ENCODE measurements at places on chromosomes 2 and 18.

- no peak for DNase-seq
Observed at GRCh38 chr2:193463011-193463410, 1268.3 kb upstream of the TMEFF2 start.

DNA sequence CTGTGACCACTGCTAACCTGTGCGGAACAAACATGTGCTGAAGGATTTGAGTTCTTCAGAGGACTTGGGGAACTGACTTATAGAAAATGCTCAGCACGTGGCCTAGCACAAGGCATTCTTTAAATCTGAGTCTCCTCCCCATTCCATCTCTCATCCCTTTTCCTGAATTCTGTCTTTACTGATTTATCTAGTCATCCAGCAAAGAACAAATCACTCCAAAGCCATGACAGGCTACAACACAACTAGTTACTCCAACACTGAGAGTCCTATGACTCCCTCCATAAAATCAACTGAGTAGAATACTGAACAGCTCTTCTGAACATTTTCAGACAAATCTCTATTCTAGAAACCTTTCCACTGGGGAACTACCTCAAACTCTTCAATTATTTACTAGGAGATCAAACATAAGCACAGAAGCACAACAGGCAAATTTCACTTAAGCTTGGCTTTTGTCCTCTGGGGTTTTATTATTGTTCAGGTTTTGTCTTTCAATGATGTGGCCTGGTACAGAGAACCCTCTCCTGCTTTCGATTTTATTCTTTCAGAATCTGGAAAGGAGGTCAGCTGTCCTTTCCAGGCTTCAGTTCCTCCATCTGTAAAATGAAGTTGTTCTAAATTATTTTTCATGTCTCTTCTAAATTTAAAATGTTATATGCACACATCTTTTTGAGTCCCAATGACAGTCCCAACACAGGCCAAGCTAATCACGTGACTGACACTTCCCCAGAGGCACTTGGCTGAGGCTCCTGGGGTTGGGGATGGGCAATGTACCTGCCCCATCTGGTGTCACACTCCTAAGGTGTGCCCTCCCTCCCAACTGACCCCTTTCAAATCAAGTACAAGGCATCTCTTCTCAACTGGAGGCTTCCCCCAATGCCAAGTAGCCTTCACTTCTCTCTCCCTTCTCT, 31.8 kb downstream of the RNU4ATAC start:
- DNase-seq, result no peak

DNA sequence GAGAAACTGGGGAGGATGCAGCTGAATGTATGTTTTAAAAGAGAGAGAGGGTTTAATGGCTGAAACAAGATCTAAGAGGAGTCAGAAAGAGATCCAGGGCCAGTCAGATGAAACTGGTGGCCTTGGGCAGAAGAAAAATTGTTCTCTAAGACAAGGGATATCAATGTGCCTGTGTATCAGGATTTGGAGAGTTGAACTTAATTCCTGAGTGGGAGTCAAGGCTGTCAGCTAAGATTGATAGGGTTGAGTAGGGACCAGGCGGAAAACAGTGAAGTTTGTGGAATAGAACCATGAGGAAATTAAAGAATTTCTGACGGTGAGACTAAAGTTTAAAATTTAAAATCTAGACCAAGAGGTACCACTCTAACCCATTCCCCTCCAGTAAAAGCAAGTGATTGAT, 199.2 kb downstream of the PARD3B start:
- DNase-seq, result no peak

- no peak for DNase-seq
Observed at GRCh38 chr18:48265328-48265727, 143.9 kb downstream of the ZBTB7C start.

DNA sequence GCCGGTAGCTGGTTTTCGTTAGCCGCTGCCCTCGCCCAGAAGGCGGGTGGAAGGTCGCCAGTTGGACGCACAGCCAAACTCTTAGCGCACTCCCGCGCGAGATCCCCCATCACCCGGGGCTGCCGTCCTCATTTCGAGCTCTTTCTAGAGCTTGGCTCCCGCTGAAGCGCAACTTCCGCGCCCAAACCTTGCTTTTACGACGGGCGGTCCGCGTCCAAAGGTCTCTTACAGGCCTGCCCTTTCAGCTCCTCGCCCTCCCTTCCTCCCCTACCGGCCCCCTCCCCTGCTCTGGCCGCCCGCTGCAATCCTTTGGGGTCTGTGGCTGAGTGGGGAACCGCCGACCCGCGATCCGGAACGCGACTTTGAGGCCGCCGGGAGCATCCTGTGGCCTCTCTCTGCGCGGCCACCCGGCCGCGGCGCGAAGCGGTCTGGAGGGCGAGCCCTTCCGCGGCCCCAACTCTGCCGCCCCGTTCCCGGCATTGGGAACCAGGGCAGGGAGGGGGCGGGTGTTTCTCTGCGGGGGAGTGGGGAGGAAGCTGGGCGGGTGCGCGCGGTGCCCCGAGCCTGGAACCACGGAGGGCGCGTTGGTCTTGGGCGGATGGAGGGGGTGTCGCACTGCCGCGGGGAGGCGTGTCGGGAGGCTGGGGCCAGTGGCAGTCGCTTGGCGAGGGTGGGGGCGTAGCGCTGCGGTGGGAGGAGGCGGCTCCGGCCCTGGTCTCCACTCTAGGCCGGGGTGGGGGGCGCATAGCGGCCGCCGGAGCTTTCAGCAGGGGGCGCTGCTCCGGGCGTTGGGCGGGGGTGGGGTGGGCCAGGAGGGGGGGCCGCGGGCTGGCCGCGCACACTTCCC, at the start of gene GDF7:
Gene GDF7 (plus strand): TSS at position 841 of the 847 bp plus-strand sequence. CDS start 96 bp downstream, outside the sequence.
- peak; percentile 37 for DNase-seq

DNA sequence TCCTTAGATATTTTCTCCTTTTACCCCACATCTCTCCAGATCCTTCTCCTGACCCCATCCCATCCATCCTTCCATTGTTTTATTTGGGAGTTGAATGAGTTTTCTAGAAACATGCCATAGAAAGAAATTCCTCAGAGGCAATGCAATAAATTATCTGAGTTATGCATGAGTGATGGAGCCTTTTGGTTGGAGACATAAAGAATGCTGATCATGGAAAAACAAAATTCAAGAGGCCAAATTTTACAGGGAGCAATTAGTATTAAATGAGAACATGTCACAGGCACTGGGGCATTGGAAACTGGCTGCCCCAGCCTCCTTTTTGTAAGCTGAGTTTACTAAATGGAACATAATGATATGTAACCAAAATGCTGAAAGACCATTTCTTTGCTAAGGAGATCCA, 74.2 kb upstream of the LCLAT1 start:
- no peak for DNase-seq

GRCh38 chr2:218138047-218138446, 12.2 kb downstream of the CXCR2 start:
- no peak for DNase-seq

DNA sequence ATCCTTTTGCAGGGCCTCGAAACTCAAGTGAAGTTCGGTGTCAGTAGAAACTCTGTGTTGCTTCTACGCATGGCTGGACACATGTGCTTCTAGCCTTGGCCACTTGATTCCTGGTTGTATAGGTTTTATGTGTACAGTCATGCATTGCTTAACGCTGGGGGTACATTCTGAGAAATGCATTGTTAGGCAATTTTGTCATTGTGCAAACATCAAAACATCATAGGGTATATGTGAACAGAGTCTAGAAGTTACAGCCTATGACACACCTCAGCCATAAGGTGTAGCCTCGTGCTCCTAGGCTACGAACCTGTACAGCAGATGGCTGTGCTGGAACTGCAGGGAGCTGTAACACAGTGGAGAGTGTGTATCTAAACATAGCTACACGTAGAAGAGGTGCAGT, 39.4 kb downstream of the TMEM18 start:
- no peak for DNase-seq

DNA sequence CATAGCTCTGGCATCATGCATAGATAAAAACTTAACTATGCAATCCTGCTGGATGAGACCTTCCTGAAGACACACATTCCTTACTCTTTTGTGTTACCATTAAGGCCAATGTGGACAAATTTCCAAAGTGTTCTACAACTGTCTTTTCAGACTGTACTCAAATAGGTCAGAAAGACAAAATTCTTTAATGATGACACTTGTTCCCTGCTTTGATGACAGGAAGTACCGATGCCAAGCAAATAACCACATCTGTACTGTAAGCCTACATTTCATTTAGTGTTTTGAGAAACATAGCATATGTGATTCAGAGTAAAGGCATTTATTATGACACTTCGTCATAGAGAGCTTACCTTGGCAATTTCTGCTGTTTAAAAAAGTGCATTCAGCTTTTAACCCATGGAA, 55.0 kb downstream of the PMAIP1 start:
- no peak for DNase-seq

DNA sequence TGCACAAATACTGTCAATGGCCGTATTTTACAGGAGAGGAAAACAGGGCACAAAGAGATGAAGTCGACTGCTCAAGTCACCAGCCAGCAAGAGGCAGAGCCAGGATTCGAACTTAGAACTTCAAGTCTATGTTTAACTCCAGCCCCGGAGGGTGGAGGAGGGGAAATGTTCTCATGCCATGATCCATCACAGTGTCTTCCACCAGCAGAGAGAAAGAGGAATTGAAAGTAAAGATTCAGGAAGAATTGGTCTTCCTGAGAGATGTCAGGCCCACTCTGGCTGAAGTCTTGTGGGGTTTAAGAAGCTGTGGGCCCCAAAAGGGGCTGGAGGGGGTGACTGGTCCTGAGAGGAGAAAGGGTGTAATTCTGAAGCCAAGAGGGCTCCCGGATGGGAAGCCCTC, 260.0 kb downstream of the TNS1 start:
- no peak for DNase-seq

DNA sequence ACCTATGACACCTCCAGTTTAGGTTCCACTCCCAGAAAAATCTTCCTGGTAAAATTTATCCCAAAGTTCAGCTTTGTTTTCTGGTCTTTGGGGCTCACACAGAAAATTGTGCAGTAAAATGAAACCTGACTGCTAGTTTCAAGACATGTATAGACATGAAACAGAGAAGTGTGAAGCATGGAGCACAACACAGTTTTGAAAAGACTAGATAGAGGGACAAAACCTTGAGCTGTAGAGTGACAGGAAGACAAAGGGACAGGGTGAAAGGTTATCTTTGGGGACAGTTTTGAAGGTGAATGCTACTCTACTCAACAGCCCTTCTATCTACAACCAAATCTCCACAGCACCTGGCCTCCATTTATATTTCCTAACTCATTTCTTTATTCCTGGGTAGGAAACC, 352.6 kb downstream of the RBM43 start:
- no peak for DNase-seq

DNA sequence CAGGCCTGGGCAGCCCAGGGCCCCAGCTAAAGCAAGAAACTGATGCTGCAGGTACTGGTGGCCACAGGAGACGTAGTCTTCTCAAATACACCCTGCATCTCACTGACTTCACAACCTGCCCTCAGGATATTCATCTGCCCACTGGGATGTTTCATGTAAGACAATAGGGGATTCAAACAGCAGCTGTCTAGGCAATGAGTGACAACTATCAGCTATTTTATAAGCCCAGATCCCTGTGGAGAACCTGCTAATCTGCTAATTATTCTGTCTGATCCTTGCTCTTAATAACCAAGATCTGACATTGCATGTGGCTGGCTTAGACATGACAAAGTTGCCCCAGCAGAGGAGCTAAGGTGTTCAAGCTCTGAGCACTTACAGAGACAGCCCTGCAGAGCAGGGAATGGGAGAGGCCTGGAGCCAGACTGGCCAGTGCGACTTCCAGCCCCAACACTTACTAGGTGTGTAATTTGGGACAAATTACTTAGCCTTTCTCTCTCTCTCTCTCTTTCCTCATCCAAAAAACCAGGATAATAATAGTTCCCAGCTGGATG, 28.6 kb downstream of the SIGLEC15 start:
- DNase-seq, result no peak

GRCh38 chr2:75982719-75983118, 272.0 kb upstream of the GCFC2 start:
- no peak for DNase-seq

DNA sequence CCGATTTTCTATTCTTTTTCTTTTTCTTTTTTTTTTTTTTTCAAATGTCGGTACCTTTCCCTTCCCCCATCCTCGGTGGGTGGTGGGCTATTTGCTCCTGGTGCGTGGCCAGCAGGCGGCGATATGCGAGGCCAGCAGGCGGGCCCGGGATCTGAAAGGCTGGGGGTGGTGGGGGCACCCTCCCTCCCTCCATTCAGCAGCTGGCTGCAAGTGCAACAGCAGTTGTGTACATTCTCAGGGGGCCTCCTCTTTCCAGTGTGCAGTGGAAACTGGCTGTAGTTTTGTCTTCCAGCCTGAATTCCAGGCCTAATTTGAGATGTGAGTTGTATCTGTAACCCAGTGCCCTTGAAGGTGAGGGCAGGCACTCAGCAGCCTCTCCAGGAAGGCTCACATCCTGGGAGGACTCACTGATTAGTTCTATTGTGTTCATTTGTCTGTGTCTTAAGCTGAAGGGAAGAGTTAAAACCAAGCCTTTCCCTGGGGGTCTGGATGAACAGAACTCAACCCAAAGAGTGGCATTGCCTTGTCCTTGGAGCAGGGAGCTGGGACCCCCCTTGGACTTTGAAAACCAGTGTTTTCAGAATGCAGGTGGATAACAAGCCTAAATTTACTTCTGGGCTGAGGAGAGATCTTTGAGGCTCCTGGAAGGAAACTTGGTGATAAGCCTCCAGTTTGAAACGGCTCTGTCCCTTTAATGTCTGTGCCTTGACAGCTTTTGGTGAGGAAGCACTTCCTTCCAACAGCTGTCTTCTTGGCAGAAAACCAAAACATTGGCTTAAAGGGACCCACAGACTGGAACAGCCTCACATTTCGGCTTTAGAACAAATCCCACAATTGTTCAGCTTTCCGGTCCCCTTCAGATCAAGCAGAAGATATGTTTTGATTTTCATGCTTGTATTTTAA, 3.3 kb downstream of the MYCN start:
- DNase-seq, result peak; percentile 45

GRCh38 chr2:169386722-169387121, 24.4 kb upstream of the LRP2 start:
- no peak for DNase-seq

DNA sequence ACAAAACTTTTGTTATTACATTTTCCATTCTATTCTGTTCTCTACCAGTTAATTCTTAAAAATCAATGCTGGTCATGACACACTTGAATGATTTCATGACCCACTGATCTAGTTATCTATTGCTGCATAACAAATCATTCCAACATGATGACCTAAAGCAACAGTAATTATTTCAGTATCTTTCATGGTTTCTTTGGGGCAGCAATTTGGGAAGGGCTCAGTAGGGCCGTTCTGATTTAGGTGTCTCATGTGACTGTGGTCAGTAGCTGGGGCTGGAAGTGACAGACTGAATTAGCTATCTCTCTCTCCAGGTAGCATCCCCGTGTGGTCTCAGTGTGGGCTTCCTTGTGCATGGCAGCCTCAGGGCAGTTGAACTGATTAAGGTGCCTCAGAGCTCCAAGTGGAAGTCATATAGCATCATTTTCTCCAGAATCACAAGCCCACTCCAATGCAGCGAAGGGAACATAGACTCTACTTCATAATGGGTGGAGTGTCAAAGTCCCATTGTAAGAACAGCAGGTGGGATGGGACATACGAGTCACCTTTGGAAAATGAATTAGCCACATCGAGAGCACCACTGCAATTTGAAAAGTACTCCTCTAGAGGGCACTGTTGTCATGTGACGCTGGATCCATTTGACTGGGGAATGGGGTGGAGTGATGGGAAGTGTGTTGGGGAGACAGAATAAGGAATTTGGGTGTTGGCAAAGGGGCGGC, 39.1 kb upstream of the FAM136A start:
- DNase-seq, result peak; percentile 21

Measured in CD4-positive, CD25-positive, alpha-beta regulatory T cell (primary cell).